Activated T-helper 1 cell treated with anti-CD3 and anti-CD28 coated beads, Interleukin-12 subunit alpha, Interleukin-12 subunit beta, Interleukin-2, Interleukin-4 antibody, amounts not matched to agents 30 ng/mL and 10 ng/mL and 1 ng/mL, durations not matched to agents 14 hours and 24 hours and 36 hours (primary cell): ENCODE measurements at places on chromosomes 5 and 9. TPM values are rescaled to one million over a fixed set of nuclear protein-coding genes. Genes with fewer than 3 reads are reported as not detected.

PTPRD gene
- total RNA-seq = 0.05 TPM in 2 replicates

PCDHGA11 gene
- total RNA-seq = 0.16 and 0.24 TPM in 2 replicates

ANKRD34B gene
- not detected in 2 replicates for total RNA-seq

COL27A1 gene
- 6.1 and 7.4 TPM in 2 replicates for total RNA-seq

PDE6A gene
- total RNA-seq = not detected in 2 replicates

LCN2 gene
- total RNA-seq = not detected in 2 replicates
